ENCODE measurements at places on chromosomes 12 and 14.

- DNase-seq, result no peak
Measured at GRCh38 chr12:124008595-124008994, 35.6 kb downstream of the ZNF664 start.

DNA sequence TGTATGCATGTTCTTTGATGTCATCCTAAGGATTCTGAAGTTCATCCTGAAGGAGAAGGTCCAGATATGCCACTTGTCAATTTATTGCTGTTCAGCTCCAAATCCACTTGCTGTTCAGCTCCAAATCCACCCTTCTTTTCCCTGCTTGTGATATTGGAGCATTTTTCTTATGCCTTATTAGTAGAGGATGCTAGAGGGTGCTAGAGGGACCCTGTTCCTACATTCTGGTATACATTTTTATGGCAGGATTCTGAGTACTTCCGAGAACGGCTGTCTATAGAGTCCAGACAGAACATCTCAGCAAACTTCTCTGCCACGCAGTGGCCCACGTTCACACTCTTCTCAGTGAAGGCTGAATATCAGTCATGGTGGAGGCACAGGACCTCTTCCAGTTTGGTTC is 406.7 kb downstream of the NOVA1 start:
- no peak for DNase-seq

GRCh38 chr12:78194448-78194847 is 363.8 kb downstream of the NAV3 start:
- no peak for DNase-seq

- no peak for DNase-seq
Measured at GRCh38 chr14:93951635-93952540, 24.5 kb downstream of the ASB2 start.

- no peak for DNase-seq
Measured at GRCh38 chr14:67536087-67536486, 3.0 kb downstream of the PLEKHH1 start.

DNA sequence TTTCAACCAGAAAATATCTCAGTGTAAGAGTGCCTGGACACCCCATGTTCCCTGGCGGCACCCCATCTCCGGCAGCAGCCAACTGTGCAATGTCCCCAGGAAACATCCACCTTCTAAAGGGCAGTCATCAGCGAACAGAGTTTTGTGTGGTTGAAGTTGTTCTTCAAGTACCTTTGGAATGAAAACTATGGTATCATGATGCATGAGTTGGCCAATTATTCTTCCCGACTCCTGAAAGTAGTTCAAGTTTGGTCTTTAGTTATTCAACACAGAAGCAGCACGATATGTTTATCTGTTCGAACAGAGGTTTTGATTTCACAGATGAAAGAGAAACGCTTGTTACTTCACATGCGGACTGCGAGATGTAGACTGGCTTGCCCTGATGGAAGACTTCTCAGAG is 21.1 kb upstream of the TTC7B start:
- no peak for DNase-seq

GRCh38 chr12:46627686-46628085 is 198.1 kb downstream of the SLC38A4 start:
- DNase-seq, result no peak

DNA sequence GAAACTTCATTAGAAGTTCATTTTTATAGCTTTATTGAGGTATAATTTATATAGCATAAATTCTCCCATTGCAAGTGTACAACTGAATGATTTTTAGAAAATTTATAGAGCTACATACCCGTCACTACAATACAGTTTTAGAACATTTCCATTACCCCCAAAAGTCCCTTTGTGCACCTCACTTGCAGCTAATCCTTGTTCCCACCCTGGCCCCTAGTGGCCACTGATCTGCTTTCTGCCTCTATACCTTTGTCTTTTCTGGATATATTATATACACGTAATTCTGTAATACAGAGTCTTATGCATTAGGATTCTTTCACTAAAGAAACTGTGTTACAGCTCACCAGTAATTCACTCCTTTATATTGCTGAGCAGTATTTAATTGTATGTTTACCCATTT is 145.1 kb upstream of the DIO2 start:
- no peak for DNase-seq

- no peak for DNase-seq
Measured at GRCh38 chr14:104216457-104216856, 78.1 kb downstream of the KIF26A start.

- DNase-seq, result no peak
Measured at GRCh38 chr12:93571925-93572711, at the start of gene SOCS2. Gene SOCS2 (plus strand): TSS chr12:93572675. CDS start chr12:93572898, 223 bp downstream.

GRCh38 chr12:117142094-117142493 is 42.9 kb upstream of the TESC start:
- no peak for DNase-seq

GRCh38 chr12:106219043-106219442 is 28.8 kb downstream of the CKAP4 start:
- no peak for DNase-seq

Data from activated T-helper 1 cell treated with Interleukin-2 at 50 U/mL for 16 hours (primary cell).